Cardiac muscle cell (in vitro differentiated cells and primary cell): ENCODE measurements at places on chromosomes 4 and X.

- H3K27me3 ChIP-seq = no peaks in the 10 kb centered on the region
- H3K27ac ChIP-seq = no peak overlapping the region
- no peaks in the 10 kb centered on the region for H3K36me3 ChIP-seq
- peaks cover 7% of the 10 kb centered on the region for H3K4me1 ChIP-seq
Measured at GRCh38 chrX:37383313-37383712, 34.1 kb downstream of the PRRG1 start.

DNA sequence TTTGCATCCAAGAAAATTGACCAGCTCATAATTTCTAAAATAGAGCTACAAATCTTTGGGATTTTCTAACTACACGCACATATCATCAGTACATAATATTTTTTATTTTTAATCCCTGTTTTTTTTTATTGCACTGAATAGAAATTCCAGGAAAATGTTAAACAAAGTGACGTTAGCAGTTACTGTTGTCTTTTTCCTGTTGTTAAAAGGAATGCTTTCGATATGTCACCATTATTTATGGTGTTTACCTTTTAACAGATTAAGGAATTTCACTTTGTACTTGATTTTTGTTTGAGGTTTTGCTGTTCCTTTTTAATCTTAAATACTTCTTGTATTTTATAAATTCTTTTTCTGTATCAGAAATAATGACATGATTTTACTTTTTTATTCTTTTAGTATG, 89.7 kb downstream of the TMEM144 start:
- no peak overlapping the region for H3K4me3 ChIP-seq
- H3K36me3 ChIP-seq = no peaks in the 10 kb centered on the region
- H3K4me1 ChIP-seq = no peaks in the 10 kb centered on the region
- no peaks in the 10 kb centered on the region for H3K27me3 ChIP-seq
- no peak overlapping the region for H3K27ac ChIP-seq
- DNase-seq = no peak

DNA sequence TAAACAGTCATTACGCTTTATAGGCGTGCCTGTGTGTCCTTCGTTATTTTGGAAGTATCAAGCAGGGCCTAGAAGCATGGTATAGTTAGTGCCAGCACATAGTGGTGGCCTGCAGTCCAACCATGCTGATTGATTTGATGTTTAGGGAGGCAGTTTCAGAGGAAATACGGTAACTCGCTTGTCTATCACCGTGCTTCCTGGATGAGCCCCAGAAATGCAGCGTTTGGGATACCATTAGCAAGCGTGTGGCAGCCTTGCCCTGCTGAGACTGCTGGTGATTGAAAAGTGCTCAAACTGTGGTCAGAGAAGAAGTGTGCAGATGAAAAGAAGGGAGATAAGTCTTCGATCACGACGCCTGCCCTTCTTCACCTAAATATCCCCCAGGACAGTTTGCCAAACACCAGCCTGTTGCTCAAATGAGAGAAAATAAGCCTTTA, 158.4 kb downstream of the CHIC2 start:
- peak overlapping the region; percentile 83 for H3K27ac ChIP-seq
- DNase-seq = peak; percentile 73
- H3K4me3 ChIP-seq = peak overlapping the region; percentile 10
- H3K36me3 ChIP-seq = no peaks in the 10 kb centered on the region
- peaks cover 46% of the 10 kb centered on the region for H3K4me1 ChIP-seq

DNA sequence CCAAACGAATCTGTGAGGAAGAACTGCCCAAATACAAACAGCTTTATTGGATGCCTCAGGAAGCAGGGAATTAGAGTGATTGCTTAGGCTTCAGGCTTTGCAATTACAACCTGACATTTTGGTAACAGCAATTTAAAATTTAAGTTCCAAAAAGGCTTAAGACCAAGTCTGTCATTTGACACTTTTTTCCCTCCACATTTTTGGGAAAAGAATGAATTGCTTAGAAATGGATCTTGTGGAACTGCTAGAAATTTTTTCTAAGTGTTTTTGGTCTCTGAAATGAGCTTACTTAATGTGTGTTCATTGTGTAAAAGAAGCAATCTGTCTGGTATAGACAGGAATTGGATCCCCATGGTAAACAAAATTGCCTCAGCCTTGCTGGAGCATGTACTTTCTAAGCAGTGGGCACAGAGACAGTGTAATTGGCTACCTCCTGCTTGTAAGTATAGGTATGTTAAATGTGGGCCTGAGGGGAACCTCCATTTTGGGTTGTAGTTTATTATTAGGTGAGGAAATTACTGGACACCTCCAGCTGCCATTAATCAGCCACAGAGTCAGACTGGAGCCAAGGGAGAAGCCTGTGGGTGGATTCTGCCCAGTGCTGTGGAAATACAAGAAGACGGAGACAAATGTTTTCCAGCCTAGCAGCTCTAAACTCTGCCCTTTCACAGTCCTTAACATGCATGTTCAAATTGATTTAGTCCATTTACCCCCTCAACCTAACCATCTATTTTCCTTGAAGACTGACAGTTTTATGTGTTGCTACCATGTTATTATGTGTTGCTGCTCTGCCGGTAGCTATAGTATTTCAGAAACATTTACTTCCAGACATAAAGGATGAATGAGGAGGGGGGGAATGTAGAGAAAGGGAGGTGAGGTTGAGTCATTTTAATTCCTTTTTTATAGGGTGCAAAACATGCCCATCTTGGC, 473.0 kb downstream of the SPRY1 start:
- H3K27ac ChIP-seq = peak overlapping the region; percentile 16
- no peaks in the 10 kb centered on the region for H3K27me3 ChIP-seq
- no peak for DNase-seq

DNA sequence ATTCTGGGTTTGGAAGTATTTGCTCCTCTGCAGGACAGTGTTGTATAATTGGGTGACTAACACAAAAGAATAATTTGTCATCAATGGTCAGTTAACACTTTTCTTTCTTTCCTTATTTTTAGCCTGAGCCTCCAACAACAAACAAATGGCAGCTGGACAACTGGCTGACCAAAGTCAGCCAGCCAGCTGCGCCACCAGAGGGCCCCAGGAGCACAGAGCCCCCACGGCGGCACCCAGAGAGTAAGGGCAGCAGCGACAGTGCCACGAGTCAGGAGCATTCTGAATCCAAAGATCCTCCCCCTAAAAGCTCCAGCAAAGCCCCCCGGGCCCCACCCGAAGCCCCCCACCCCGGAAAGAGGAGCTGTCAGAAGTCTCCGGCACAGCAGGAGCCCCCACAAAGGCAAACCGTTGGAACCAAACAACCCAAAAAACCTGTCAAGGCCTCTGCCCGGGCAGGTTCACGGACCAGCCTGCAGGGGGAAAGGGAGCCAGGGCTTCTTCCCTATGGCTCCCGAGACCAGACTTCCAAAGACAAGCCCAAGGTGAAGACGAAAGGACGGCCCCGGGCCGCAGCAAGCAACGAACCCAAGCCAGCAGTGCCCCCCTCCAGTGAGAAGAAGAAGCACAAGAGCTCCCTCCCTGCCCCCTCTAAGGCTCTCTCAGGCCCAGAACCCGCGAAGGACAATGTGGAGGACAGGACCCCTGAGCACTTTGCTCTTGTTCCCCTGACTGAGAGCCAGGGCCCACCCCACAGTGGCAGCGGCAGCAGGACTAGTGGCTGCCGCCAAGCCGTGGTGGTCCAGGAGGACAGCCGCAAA, 106.0 kb downstream of the KLHL8 start:
- no peak overlapping the region for H3K4me3 ChIP-seq
- peak overlapping the region; percentile 60 for H3K27ac ChIP-seq
- peaks cover 10% of the 10 kb centered on the region for H3K36me3 ChIP-seq
- no peak for DNase-seq
- peaks cover 12% of the 10 kb centered on the region for H3K4me1 ChIP-seq

- no peaks in the 10 kb centered on the region for H3K36me3 ChIP-seq
- no peak overlapping the region for H3K27ac ChIP-seq
- no peak overlapping the region for H3K4me3 ChIP-seq
- DNase-seq = no peak
Measured at GRCh38 chrX:11423362-11423818, 130.2 kb downstream of the AMELX start.

DNA sequence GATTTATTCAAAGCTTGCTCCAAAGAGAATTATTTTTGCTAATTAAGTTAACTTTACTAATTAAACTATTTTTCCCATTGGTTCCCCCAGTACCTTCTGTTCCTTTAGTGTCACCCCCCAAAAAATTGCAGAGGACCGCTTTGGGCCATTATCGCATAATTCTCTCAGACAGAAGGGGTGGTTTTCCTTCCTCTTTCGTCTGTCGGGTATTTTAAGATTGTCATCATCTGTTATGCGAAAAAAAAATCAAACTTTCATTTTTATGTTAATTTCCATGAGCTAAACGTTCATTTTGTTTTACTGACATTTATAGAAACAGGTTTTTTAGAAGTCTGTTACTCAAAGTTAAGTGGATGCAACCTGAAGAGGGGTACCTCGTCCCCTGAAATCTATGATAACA, 76.2 kb upstream of the DDX3X start:
- no peaks in the 10 kb centered on the region for H3K4me1 ChIP-seq
- peaks cover 8% of the 10 kb centered on the region for H3K27me3 ChIP-seq
- DNase-seq = no peak

DNA sequence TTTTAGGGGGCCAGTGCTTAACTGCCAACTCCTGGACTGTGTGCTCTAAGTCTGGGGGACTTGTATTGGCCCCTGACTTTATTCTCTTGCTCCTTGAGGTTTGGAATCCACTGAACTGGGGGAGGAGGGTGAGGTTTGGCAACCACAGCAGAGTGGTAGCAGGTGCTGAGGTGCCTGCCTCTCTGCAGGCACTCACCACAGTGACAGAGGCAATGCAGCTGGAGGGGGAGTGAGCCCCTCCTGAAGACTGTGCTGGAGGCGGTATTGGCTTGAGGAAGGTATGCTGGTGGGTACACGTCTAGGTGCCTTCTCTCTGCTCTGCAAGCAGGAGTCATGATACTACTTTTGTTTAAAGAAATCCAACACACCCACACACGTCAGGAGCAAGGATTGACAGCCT, 24.6 kb downstream of the CFAP299 start:
- H3K4me1 ChIP-seq = no peaks in the 10 kb centered on the region
- no peak overlapping the region for H3K4me3 ChIP-seq

GRCh38 chrX:71227370-71228062, 4.5 kb downstream of the GJB1 start:
- DNase-seq = no peak
- H3K27ac ChIP-seq = no peak overlapping the region
- no peaks in the 10 kb centered on the region for H3K27me3 ChIP-seq
- H3K36me3 ChIP-seq = no peaks in the 10 kb centered on the region
- H3K4me1 ChIP-seq = no peaks in the 10 kb centered on the region

- H3K27ac ChIP-seq = no peak overlapping the region
- H3K4me1 ChIP-seq = no peaks in the 10 kb centered on the region
- H3K4me3 ChIP-seq = no peak overlapping the region
- H3K36me3 ChIP-seq = no peaks in the 10 kb centered on the region
- H3K27me3 ChIP-seq = peaks cover 13% of the 10 kb centered on the region
- DNase-seq = no peak
Measured at GRCh38 chr4:152246659-152247058, 289.2 kb downstream of the FBXW7 start.

DNA sequence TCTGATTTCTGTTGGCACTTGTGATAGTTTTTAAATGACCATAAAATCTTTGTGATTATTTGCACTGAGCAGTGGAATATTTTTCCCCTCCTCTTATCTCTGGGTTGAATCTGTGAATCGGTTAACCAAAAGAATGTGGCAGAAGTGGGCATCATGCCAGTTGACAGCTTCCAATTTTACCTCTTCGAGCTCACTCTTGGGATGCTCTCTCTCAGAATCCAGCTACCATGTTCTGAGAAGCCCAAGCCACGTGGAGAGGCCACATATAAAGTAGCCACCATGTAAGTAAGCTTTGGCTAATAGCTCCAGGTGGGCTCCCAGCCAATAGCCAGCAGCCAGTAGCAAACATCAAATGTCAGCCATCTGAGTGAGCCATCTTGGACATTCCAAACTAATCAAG, 12.9 kb upstream of the WDR19 start:
- H3K27ac ChIP-seq = no peak overlapping the region
- H3K27me3 ChIP-seq = no peaks in the 10 kb centered on the region

GRCh38 chr4:128483041-128483440, 195.4 kb upstream of the PGRMC2 start:
- H3K4me1 ChIP-seq = no peaks in the 10 kb centered on the region
- H3K36me3 ChIP-seq = no peaks in the 10 kb centered on the region
- H3K4me3 ChIP-seq = no peak overlapping the region

DNA sequence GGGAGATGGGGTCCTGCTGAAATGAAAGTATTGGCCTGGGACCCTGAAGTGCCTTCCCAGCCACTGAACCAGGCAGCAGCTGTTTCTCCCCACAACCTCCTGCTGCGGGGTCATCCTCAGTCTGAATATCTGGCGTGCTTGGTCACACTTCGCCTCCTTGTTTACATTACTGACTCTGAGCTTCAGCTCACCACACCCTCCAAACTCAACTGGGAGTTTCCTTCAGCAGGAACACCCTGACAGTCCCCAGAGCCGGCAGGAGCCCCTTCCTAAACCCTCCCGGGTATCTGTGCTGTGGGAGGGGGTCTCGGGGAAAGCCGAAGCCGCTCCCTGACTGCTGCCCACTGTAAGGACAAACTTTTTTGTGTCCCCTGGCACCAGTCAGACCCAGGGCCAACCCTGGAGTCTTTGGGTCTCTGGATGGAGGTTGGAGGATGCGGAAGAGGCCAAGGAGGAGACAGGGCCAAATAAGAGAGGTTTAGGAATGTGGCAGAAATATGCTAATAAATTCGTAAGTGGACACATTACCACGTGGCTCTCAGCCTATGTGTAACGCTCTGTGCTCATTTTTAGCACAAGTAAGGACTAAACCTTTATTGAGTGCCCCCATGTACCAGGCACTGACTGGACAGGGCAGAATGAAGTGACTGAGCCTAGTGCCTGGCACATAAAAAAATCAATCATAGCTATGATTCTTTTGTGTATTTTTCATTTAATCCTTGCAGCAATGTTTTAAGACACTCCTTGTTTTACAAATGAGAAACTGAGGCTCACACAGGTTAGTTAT, 20.7 kb downstream of the FHDC1 start:
- H3K27me3 ChIP-seq = peaks cover 54% of the 10 kb centered on the region
- peak; percentile 37 for DNase-seq
- no peaks in the 10 kb centered on the region for H3K36me3 ChIP-seq
- H3K4me1 ChIP-seq = peaks cover 28% of the 10 kb centered on the region
- no peak overlapping the region for H3K4me3 ChIP-seq
- H3K27ac ChIP-seq = no peak overlapping the region

DNA sequence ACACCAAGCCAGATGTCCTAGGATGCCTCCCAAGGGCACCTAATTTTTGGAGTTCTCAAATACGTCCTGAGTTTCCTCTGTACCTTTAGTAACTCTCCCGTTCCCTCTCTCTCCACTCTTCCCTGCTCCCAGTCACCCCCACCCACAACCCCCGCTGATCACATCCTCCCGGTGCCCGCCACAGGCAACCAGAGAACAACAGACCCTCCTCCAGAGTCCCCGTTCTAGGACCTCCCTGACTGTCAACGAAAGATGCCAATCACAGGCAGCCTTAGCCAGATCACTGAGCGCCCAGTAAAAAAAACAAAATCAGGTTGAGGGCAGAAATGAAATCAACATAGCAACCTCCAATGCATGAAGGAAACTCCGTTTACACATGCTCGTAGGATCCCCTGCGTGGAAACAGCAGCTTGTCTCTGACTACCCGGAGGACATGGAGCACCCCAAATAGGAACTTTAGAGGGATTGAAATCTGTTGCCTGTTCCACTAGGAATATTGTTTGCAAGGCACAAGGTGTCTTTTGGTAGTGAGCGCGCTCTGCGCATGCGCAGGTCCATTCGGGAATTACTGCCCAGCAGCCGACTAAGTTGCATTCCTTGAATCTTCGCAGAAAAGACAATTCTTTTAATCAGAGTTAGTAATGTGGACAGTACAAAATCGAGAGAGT, at the start of gene GABRB1:
Gene GABRB1, plus strand, starts transcription at position 557 of the 668 bp plus-strand sequence.
- H3K27ac ChIP-seq = no peak within 1 kb of the TSS
- H3K36me3 ChIP-seq = no peaks in the 10 kb centered on the region
- H3K27me3 ChIP-seq = peaks cover 19% of the 10 kb centered on the region
- peak within 1 kb of the TSS; percentile 66 for H3K4me3 ChIP-seq
- DNase-seq = peak; percentile 55
